ENCODE measurements at places on chromosomes 1 and 21.

DNA sequence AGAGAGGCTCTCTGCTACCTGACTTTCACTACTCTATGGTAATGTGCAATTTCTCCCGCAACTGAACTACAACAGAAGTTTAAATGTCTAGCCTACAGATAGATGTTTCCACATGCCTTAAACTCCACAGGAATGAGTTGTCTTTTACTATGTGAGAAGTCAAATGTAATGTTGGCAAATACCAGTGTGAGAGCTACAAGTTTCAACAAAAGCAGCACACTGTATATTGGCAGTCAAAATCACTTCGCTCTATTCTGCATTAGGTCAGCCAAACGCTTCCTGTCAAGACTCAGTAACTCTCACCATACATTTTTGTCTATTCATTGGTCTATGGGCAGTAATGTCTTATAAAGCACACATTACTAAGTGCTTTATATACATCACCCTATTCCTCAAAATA lies 41.9 kb downstream of the LUZP1 start:
- no peak for DNase-seq

GRCh38 chr1:41452704-41453290 lies 31.7 kb downstream of the EDN2 start:
- no peak for DNase-seq

- peak; percentile 62 for DNase-seq
These were observed 56.7 kb downstream of the MRPS6 start for GRCh38 chr21:34129901-34130715.

- no peak for DNase-seq
These were observed 18.4 kb downstream of the CAPZA1 start for GRCh38 chr1:112638110-112638428.

- DNase-seq: no peak
These were observed 23.7 kb upstream of the ETV3 start for GRCh38 chr1:157161901-157162300.

DNA sequence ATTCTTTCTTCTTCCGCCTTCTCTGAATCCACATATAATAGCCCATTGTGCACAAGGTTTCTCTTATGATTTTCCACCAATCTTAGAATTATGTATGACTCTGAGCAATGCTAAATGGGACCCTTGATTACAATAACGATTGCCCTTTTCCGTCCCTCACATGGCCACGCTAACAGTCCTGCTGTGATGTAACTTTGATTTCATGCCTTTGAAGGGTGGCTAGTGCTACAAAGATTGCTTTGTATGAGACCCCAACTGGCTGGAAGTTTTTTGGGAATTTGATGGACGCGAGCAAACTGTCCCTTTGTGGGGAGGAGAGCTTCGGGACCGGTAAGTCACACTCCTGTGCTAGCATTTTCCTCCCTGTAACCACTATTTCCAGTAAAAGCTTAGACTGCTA lies 45.3 kb downstream of the PGM1 start:
- DNase-seq: no peak

DNA sequence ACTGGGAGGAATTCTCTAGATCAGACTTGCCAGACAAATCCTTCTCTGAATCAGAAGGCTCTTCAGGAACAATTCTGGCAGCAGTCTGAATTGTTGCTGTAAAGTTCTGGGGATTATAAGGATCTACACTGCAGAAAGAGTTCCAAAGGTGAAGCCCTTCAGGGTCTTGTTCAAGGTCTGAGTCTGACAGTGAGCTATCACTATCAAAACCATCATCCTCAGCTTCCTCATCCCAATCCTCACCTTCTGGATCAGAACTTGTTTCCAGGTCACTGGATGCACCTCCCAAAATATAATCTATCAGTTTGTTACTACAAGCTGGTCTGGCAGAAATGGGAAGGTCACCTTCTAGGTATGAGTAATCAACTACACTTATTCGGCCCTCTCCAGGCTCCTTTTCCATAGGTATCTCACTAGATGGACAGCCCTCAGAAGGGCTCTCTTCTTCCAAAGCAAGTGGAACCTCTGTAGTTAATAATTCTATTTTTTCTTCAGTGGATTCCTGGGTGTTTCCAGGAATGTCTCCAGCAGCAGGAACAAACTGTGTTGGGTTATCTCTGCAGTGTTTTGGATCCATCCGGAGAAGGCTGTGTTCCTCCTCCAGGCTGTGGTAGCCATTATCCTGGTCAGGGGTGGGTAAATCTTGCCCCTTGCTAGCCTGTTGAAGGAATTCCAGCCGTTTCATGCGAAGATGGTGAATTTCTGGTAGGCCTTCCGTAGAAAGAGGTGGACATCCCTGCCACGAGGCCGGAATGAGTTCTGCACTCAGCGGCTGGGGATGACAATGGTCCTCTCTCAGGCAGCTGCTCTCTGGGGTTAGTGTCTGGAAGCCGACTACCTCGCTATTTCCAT lies 1.6 kb downstream of the PPP1R15B start:
- no peak for DNase-seq

GRCh38 chr1:9234223-9235095 lies at the start of gene H6PD:
Gene H6PD (plus strand): TSS chr1:9234774. CDS start chr1:9244935, 10,161 bp downstream.
- DNase-seq: peak; percentile 40

DNA sequence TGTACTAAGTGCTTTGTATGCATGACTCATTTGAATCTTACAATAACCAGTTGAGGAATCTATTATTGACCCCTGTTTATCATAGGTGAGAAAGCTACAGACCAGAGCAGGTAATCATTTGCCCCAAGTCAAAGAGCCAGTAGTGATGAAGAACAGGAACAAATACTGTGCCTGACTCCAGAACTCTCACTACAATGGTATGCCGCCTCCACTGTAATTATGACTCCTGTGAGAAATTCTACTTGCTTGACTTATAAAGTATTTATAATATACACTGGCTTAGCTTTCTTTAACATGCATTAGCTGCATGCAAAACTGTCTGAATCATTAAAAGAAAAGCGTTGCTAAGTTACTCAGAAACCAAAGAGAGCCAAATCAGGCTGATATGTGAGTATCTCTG lies 92.6 kb downstream of the ZNF281 start:
- no peak for DNase-seq

DNA sequence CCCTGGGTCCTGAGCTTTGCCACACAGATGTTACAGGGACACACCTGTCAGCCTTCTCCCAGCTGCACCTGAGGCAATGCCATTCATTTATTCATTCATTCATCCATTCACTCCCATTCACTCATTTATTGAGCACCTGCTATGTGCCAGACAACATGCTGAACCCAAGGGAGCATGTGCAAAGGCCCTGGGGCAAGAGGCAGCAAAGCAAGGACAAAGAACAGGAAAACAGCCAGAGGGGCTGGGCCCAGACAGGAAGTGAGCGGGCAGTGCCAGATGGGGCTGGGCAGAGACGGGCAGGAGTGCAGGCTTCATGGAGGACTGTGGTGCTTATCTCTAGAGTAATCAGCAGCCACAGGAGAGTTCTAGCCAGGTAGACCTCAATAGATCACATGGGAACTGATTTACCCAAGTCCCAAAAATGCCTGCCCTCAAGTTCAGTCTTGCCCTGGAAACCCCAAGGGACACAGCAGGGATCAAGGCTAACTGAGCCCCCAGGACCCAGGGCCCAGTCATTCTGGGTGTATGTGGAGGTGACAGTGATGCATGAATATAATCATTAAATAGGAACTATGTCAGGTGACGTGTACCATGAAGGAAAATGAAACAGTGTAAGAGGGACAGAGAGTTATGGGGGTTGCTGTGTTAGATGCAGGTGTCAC lies 530.3 kb downstream of the MATN1 start:
- no peak for DNase-seq

GRCh38 chr1:209368864-209369598 lies 214.5 kb upstream of the CAMK1G start:
- no peak for DNase-seq

- no peak for DNase-seq
These were observed 78.6 kb downstream of the DUSP10 start for GRCh38 chr1:221663321-221663720.

DNA sequence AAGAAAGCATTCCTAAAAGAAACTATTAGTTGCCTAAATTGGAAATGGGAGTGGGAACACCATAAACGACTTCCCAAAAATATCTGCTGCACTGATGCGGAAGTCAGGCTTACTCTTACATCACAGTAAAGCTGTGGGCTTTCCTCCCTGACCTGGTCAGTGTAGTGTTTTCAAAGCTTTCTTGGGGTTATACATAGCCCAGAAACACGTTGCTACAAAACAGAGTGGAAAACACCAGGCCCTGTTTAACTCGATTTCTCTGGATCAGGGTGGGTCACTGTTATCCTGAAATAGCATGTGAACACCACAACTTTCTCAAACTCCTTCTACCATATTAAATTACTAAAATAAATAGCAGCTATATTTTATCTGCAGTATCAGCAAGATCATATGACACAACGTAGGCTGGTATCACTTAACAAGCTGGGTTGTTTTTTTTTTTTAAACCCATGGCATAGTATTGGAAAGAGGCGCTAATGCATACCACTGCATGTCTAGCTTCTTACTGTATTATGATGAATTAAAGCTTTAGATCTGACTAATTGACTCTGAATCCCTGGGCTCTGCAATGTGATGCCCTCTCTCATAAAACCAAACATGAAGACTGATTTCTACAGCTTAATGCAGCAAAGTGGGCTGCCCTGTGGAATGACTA lies 184.6 kb downstream of the TGFB2 start:
- no peak for DNase-seq

DNA sequence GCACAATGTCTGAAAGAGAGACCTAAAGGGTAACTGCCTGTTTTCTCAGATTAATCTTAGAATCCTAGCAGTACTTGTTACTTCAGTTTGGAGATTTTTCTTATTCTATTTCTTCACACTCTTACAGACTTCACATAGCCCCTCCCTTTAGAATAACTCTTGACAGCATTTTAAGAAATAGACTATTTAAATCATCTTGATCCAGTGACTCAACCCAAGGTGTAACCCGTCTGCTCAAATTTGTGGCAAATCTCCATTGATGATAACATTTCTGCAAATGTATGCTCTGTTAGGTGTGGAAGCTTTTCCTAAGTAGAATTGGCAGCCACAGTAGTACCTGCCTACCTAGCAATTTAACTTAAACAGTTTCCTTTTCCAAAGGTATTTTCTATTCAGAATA lies 391.2 kb downstream of the DISC1 start:
- DNase-seq: no peak

DNA sequence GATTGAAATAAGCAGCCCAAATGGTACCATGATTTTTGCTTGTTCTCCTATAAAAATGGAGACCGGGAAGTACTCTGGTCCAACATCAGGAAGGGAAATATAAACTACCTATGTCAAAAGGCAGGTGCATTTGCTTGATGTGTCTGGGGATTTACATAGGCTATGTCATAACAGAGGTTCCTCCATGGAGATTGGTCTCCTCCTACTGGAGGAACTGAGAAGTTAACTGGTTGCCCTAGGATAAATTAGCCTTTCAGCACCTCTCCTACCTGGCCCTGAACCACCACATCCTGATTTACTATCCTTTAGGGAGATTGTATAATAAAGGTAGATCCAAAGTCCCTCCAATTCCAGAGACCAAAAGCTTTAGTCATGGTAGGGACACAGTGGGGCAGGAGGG lies 1109.3 kb upstream of the B3GALT2 start:
- DNase-seq: no peak

DNA sequence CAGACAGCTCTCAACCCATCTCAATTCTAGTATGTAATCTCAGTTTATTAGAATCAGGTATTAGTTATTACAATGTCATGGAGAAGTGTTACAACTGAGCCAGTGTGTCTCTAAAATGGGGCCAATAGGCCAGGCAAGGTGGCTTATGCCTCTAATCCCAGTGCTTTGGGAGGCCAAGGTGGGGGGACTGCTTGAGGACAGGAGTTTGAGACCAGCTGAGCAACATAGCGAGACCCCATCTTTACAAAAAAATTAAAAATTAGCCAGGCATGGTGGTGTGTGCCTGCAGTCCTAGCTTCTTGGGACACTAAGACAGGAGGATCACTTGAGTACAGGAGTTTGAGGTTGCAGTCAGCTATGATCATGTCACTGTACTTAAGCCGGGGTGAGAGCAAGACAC lies 104.9 kb downstream of the BCAR3 start:
- DNase-seq: no peak

- DNase-seq: no peak
These were observed 163.6 kb downstream of the PAPPA2 start for GRCh38 chr1:176626572-176627061.

GRCh38 chr1:227391879-227392278 lies 73.6 kb upstream of the CDC42BPA start:
- DNase-seq: no peak

DNA sequence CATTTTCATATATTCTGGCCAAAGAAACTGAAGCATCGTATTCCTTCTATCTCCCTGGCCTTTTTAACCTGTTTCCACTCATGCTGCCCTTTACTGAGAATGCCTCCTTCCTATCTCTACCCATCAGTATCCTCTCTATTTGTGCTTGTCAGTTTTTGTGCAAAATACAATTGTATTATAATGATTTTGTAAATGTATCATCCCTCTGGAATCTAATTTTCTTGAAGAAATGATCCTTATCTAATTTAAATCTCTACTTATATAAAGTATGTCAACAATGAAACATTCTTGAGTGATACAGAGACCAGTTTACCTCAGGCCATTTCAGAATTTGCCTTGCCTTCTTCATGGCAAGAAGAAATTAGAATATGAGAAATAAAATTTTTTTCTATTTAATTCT lies 59.0 kb upstream of the TEKT2 start:
- DNase-seq: no peak

GRCh38 chr1:23524716-23525401 lies 6.2 kb downstream of the E2F2 start:
- no peak for DNase-seq

DNA sequence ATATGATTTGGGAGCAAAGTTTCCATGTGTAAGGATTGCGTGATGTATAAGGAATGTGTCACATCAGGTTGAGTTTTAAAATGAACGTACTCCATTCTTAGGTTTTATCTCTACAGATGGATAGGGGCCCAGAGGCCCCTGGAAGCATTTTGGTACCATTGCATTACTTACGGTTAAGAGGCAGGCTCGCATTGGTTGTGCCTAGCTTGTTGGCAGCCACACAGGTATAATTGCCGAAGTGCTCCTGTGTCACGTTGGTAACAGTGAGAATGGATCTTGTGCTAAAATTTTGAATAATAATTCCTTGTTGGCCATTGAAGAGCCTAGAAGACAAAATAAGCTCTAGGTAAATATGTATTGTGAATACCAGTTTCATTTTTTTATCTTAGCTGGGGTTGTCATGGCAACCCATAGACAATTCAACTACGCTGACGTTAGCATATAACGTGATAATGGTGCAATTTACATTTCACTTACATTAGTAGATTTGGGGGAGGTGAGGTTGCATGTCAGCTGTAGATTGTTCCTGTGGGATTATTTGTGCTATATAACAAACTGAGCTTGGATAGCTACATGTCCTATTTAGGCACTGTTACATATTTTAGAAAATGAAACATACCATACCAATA lies 511.9 kb upstream of the ZRANB2 start:
- no peak for DNase-seq

GRCh38 chr1:20528221-20528620 lies 20.3 kb upstream of the MUL1 start:
- no peak for DNase-seq

- no peak for DNase-seq
These were observed 5.7 kb upstream of the MRPL55 start for GRCh38 chr1:228114827-228115226.

- DNase-seq: no peak
These were observed 14.6 kb upstream of the ZMYM4 start for GRCh38 chr1:35253941-35254340.

GRCh38 chr1:87759421-87760087 lies 430.9 kb downstream of the LMO4 start:
- no peak for DNase-seq

Data from anterior cingulate cortex (tissue), 58 donors.